ENCODE measurements at places on chromosomes 6 and 20.

DNA sequence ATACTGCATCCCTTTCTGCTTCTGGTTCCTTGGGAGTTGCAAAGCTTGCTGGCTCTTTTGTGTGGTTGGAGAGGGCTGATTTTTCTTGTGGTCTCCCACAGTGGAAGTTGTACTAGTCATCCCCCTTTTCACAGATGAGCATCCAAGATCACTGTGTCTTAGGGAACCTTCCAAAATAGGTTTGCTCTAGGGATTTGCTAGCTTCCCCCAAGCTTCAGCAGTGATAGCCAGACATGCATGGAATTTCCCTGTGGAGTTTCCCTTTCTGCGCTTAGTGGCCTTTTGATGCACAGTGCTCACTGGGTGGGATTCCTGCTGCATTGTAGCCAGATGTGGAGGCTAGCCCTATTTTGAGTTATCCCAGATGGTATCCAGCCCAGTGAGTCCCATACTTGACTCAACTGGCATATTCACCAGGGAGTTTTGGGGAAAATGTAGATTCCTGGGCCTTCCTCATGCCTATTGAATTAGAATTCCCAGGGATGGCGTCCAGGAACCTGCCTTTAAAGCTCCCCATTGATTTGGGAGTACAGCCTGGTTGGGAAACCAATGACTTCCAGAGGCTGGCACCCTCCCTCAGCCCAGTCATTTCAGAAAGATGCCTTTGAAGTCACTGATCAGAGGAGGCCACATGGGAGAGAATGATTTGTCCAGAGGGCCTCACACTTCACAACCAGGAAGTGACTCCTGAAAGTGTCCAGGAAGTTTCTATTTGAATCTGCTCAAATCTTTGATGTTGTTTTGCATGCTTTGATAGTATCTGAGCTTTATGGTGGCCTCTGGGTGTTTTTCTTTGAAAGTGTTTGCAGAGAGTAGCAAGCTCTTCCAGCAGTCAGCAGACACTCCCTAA, 25.9 kb downstream of the PPARD start:
- DNase-seq, result peak; percentile 85

DNA sequence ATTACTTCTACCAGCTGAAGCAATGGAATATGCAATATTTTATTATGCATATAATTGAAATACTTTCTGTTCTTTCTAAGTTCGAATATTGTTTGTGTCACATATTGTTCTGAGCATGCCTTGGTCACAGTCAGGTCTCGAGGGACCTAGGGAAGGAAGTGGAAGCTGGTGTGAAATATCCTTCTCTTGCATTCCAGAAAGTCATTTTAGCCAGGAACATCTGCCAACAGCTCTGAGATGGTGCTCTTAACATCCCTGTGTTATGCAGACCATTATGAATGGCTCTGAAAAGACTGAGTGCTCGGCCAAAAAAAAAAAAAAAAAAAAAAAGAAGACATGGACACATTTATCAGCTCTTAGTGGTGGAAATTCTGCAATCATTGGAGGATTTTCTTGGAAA, 132.7 kb upstream of the JAG1 start:
- no peak for DNase-seq

GRCh38 chr20:9867196-9867980, 28.5 kb upstream of the PAK5 start:
- DNase-seq, result no peak

GRCh38 chr6:162408826-162409535, 318.6 kb downstream of the PRKN start:
- DNase-seq, result no peak

DNA sequence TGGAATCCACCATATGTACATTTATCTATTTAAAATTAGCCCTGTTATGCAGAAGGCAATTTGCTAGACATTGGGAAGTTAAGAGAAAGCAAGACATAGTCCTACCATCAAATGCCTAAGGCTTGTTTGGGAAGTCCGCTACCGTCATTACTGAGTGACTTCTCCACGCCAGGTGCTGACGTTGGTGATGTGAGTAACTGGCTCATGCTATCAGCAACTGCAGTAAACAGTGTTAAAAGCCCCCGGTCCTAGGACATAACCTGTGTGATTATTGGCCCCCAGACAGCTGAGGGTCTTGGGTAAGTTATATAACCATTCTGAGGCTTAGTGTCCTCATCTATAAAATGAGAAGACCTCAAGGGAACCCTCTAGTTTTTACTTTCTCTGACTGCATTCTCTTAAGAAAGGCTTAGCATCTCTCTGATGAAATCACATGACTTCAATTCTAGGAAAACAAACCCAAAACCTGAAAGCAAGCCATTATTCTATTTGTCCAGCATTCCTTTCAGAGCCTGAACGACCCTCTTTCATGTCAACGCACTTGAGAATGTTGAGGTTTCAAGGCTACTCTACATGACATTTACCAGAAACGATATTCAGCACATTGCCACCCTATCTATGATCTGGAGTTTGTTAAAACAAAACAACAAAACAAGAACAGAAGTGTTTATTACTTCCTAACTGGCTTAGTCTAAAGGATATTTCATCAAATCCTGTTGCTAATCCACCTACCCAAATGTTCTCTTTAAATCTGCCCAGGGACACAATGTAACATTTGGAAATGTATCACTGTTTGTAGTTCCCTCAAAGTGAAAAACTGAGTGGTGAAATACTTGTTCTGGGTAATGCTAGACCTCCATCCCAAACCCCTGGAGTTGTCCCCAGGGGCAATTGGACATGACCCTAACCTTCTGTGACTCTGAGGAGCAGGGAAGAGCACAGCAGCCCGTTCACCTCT, 133.8 kb downstream of the BTBD3 start:
- no peak for DNase-seq

DNA sequence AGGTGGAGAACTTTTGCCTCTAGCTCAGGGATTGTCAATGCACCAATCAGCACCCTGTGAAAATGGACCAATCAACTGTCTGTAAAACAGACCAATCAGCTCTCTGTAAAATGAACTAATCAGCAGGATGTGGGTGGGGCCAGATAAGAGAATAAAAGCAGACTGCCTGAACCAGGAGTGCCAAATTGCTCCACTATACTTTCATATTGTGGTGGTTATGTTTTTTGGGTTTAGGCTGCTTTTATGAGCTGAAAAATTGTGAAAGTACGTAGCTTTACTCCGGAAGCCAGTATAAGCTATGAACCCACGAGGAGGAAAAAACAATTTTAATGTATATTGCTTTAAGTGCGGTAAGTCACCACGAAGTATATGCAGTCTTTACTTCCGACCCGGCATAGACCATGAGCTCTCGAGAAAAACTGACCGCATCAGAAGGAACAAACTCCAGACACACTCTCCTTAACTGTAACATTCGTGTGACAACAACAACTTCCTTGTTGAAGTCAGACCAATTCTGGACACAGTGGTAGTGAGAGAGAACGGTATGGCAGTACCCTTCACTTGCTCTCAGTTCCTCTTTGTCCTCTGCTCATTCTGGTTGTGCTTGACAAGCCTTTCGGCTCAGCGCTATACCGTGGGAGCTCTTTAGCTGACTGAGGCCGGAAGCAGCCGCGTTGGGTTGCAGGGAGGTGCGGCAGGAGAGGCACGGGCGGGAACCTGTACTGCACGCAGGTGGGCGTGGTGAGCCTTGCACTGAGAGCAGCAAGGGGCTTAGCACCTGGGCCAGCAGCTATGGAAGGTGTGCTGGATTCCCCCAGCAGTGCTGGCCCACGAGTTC, 81.9 kb upstream of the E2F3 start:
- DNase-seq, result no peak

DNA sequence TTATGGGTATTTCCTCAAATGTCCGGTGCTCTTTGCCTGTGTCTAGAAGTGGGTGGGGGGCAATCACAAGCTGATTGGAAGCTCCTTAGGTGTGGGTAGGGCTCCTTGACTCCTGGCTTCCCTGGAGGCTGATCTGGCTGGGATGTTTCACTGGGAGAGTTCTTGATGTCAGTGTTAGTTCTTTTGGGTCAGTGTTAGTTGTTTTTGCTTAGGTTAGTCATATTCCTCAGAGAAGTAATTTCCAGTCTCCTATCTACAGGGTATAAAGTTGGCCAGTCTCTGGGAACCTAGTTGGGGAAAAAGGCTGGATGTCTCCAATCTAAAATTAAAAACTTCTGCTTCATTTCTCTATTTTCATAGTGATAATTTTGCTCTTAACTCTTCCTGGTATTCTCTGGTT, 23.6 kb downstream of the CDC5L start:
- DNase-seq, result no peak

GRCh38 chr6:145531032-145531431, 204.3 kb downstream of the EPM2A start:
- no peak for DNase-seq

GRCh38 chr6:168670401-168670985, 229.5 kb downstream of the SMOC2 start:
- no peak for DNase-seq

DNA sequence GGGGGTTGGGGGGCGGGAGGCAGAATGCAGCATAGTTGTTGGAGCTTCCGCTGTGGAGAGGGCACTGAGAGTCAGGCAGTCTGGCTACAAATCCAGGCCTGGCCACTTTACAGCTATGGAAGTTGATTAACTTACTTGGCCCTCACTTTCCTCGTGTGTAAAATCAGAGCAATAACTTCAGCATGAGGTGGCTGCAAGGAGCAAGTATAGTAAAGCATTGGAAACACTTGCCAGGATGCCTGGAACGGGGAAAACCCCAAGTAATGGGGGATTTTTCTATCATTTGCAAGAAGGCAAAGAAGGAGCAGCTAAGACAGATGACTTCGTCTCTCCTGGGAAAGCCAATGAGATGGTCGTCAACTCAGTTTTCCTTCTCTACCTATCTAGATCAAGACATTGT, 35.8 kb downstream of the AGPAT4 start:
- peak; percentile 82 for DNase-seq

GRCh38 chr6:133179481-133179880, 61.7 kb upstream of the EYA4 start:
- DNase-seq, result no peak

- DNase-seq, result no peak
Observed at GRCh38 chr6:23692184-23692583, 433.8 kb upstream of the NRSN1 start.

DNA sequence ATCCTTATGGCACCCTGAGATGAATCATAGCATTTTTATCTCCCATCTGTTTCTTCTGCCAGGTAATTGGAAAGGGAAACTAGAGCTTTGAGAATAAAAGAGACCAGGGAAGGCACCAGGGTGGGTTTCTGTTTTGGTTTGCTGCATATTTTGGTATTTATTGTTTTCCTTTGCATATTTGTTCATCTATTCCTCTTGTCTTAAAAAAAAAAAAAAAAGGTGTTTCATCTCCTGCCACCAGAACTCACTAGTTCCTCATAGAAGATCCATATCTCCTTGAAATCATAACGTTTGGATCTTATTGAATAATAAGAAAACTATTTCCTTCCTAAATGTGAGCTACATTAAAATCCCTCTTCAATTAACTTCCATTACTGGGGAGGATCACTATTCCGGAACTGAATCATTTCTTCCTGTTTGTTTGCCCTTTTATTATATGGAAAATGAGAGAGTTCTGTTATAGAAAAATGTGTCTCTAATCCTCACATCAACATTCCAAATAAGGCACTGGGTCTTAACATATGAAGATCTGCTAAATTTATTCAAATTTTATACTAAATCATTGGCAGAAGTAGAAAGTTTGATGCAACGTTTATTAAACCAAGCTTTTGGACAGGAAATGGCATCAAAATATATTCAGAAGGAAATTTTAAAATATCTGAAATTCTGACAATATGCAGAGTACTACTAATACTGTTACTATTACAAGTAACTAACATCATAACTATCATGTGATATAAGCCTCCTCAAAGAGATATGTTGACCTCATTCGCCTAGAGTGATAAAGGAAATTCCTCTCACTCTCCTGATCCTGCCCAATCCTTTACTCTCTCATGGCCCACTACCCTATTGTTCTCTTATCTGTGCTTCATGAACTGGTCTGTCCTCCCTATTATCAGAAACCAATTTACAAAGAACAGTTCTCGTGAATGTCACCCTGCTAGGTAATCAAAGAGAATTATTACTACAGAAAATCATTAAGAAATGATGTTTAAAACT, 229.4 kb upstream of the RSPO3 start:
- no peak for DNase-seq

GRCh38 chr6:31359581-31359980, 2.6 kb upstream of the HLA-B start:
- no peak for DNase-seq

All from astrocyte (in vitro differentiated cells and primary cell).